ENCODE measurements at places on chromosomes 4 and X. TPM values are rescaled to one million over a fixed set of nuclear protein-coding genes. Genes with fewer than 3 reads are reported as not detected.

- DNase-seq: no peak
Observed at GRCh38 chrX:9534686-9535085, 69.8 kb downstream of the TBL1X start.

DNA sequence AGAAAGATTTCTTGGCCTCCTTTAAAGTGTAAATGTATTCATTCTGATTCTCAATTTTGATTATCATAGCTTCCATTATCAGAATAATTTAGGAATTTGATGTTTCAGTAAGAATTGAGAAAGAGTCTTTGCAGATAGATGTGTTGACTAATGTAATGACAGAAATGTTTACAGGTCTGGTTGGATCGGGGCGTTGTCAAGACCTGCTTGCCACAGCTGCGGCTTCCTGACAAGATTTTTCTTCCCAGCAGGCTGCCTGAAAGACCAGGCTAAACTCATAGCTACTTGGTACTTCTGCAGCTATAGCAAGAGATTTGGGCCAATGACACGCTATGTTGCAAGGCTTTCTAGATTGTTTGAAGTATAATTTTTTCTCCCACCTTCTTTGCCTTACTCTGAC is 91.5 kb upstream of the ANKRD50 start:
- no peak for DNase-seq

DNA sequence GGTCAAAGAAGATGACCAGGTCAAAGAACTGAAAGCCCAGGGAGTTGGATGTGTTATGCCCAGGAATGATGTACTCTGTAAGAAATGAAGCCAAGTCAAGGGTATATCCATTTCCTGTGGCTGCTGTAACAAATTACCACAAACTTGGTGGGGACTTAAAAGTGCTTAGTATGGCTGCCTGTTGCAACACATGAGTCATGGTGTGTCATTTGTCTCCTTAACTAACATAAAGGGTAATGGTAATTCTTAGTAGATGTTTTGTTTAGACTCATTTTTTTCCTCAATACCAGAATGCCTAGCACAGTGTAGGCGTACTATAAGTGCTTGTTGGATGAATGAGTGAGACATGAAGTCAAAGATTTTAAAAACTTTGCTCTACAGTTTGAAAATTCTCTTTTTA is 45.7 kb downstream of the SYTL5 start:
- DNase-seq: peak; percentile 49

DNA sequence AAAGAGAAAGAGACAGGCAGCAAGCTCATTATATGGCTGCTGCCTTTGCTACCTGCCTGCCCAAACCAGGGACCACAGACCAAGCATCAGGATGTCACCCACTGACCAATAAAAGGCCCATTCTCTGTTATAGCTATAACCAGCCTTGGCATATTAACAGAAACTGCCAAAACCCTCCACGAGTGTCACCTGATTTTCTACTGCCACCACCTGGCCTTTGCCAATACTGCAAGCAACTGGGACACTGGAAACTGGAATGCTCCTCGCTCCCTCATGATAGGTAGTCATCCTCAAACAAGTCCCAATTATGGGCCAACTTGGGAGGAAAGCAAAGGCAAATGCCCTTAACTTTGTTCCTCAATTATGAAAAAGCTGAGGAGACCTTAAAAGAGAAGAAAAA is 76.0 kb downstream of the SPIN4 start:
- DNase-seq: no peak

DNA sequence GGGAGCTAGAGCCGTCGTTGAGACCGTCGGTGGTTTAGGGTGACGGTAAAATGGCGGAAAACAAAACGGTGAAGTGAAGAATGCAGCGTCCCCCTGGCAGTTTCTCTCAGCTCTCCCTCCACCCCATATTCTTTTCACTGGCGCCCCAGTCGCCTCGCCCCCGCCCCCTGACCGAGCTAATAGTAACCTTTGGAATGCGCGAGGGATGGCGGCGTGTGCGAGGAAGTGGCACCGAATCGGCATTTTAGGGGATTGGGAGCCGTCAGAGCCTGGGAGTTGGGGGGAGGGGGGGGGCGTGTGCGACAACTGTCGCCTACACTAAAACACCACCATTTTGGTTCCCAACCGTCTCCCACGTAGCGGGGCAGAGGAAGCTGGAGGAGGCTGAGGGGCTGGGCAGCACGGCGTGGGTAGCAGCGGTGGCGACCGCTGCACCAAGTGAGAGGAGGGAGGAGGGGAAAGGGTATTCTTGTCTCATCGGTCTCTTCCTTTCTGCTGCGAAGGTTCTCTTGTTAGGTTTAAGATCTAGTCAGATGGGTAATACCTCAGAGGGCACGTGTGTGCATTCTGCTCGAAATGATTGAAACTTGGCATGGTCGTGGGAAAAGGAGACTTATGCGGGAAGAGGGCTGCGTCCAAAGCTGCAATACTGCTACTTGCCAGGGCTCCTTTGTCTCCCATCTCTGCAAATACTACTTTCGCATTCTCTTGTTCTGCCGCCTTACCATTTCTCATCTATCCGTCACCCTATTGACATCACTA is 840 bp downstream of the ZNF711 start:
- DNase-seq: peak; percentile 33

- no peak for DNase-seq
Observed at GRCh38 chrX:20531667-20532066, 265.0 kb upstream of the RPS6KA3 start.

The FRMD7 gene
- total RNA-seq: not detected
